Vagina (tissue), 2 donors: ENCODE measurements at places on chromosomes 5 and 9.
A peak's percentile ranks its signal among the peaks of the same experiment; 100 is the strongest.

DNA sequence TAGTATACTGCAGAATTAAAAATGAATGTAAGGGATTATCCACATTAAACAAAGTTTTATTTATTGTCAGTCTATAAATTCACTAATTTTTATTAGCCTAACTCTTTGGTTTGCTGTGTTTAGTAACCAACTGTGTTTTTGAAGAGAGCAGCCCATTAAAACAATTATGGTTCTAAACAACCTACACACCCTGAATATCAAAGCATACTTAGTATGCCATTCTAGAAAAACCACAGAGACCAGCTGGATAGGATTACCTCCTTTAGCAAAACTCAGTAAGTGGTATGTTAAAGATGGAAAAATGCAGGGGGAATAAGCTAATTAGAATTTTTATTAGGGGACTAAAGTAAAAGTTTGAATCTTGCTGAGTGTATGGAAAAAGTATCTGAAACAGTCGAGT is 1981.7 kb upstream of the NUDT12 start:
- no peak for DNase-seq

GRCh38 chr5:54900984-54901725 is 84.2 kb downstream of the ESM1 start:
- DNase-seq: peak; percentile 97

- DNase-seq: no peak
Measured at GRCh38 chr9:78001946-78002731, 29.5 kb downstream of the GNAQ start.

GRCh38 chr5:107873877-107874276 is 203.1 kb upstream of the EFNA5 start:
- DNase-seq: no peak

DNA sequence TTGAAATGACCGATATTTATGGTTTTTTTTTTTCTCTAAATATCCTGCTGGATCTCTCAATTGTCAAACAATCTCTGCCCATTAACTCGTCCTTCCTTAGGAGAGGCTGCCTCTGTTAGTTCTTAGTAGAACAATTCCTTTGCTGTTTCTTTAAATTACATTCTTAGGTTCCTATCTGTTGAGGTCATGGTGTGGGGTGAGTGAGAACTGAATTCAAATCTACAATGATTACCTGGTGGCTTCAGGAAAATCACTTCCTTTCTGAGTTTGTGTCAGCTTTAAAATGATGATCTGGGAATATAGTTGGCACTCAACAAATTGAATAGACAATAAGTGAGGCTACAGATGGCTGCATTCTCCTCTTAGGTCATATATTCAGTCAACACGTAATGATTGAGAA is 82.1 kb upstream of the TNFSF8 start:
- no peak for DNase-seq
